ENCODE measurements at places on chromosomes 7 and 10.

- no peak for DNase-seq
Observed at GRCh38 chr7:153193144-153193595, 433.6 kb downstream of the ACTR3B start.

DNA sequence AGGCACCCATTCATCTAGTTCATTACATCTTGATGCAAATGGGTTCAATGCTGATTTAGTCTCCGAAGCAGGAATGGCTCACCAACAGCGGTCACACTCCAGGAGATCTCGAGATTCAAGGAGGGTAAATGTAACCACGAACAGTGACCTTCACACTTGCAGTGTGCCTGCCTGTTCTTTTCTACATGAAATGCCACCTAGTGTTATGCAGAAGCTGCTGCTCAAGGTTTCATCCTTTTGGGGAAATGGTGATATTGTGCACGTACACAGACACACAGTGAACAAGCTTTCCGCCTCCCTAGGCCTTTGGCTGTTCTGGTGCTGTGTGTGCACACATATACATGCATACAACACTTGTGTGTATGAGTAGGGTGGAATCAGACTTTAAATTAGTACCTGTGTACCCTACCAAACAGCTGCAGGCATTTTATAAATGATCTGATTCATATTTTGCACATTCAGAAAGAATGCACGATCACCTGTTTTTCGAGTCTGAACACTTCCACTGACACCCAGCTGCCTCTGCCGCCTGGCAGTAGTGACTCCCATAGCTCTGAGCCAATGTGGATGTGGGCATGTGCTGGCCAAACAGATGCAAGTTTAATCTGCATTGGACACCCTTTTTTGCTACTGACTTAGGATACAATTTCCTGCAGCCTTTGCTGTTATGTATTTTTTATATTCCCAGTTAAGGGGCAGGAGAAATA is 100.5 kb downstream of the TACC2 start:
- no peak for DNase-seq

DNA sequence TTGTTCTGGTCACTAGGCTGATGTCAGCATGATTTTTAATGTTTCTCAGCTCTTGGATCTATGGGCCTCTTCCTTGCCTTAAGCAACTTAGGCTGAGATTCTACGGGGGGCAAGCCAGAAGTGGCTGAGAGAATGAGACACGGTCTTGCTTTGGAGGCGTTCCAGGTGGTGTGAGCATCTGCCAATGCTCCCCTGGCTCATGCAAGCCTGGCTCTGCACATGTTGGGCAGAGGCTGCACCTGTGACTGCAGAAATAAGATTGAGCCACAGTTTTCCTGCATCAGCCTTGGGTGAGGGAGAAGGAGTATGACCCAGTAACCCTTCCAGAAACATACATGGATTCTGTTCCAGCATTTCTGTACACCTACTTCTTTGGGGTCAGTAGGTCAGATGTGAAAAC is 41.9 kb downstream of the C10orf120 start:
- DNase-seq = no peak

GRCh38 chr10:31437959-31438358 is 118.9 kb downstream of the ZEB1 start:
- no peak for DNase-seq

- no peak for DNase-seq
Observed at GRCh38 chr10:119655566-119656001, 4.4 kb downstream of the BAG3 start.

DNA sequence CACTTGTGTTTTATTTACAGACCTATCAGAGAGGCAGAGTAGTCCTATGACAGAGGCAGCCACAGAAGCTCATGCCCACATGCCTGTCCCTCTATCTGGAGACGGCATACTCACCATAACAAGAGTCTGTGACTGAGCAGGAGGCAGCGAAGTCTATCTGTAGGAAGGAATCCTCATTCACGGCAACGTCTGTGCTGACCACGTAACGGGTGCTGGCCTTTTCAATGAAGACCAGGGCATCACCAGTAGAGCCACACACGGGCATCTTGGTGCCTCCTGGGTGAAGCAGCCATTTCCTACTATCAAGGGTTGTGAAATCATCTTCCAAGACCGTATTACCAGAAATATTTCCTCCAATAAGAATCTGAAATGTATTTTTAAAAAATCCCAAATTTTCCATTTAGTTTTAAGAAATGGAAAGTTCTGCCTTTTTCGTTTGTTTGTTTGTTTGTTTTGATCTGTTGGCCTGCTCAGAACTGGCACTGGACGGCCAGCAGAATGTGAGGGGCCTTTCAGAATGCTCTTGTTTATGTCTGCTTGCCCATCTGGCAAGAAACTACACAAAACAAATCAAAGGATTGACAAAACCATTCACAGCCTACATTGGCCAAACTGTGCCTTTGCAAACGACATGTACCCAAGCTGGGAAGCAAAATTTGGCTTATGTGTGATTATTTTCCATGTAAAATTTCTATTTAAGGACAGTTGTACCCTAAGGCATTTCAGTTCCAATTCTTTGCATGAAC is 93.1 kb upstream of the SLC26A5 start:
- DNase-seq = no peak

DNA sequence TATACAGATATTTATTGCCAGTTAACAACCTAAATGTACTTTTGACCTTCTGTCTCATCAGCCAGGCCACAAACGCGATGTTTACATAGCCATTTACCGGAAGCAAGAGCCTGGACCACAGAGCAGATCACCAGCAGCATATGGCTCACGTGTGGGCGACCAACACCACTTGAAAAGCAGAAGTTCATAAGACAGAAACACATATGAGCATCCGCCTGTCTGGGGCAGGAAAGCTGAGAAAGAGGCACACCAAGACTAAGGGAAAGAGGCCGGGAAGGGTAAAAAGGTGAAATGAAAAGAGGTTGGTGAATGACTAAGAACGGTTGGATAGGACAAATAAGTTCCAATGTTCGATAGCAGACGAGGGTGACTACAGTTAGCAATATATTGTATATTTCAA is 1.3 kb downstream of the ABCB1 start:
- DNase-seq = no peak

GRCh38 chr7:44396931-44397545 is 71.6 kb upstream of the CAMK2B start:
- DNase-seq = no peak

- DNase-seq = no peak
Observed at GRCh38 chr7:151775547-151776443, 101.1 kb downstream of the PRKAG2 start.

GRCh38 chr7:13989126-13989948 is at the start of gene ETV1:
ETV1 (minus strand) TSS chr7:13989666; CDS start chr7:13989052, 614 bp downstream.
- no peak for DNase-seq

DNA sequence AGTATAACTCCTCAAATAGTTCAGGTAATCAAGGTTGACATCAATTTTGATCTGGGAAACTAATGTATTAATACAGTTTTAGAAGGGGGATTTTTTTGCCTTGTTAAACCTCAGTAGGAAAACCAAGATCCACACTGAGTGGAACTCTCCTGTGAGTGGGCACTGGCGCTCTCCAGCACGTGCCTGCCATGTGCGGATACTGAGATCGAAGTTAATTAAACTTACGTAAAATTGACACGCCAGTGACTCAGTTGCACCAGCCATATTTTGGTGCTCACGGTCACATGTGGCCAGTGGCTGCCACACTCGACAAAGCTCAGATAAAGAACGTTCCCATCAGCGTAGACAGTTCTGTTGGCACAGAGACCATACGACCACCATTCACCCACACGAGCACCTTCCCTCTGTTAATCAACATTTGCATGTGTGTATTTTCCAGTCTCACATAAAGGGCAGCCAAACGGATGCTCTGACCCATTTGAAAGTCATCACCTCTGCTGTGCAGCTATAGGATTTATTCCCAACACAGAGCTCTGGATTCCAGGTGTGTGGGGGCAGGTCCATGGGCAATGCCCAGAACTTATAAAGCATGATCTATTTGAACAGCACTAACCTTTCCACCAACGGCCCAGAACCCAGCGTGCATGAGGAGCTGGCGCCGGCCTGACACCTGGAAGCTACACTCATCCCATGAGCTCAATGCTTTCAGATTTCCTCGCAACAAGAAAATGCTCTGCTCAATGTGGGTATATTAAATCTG is 77.7 kb downstream of the VIPR2 start:
- DNase-seq = no peak

DNA sequence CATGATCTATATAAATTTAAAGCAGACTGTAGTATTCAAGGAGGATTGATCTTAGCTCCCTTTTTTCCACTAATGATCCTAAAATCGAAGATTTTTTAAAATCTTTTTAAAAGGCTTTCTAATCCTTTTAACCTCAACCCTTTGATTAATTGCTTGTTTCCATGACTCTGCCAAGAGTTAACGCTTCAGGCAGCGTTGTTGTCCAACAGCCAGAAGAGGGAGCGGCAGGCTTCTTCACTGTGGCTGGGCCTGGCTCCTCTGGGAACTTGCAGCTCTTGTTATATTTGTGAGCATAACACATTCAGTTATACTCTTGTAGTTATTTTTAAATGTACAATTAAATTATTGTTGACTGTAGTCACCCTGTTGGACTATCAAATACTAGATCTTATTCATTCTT is 26.3 kb downstream of the CRCP start:
- no peak for DNase-seq

- no peak for DNase-seq
Observed at GRCh38 chr7:55254596-55255495, 110.3 kb upstream of the LANCL2 start.

DNA sequence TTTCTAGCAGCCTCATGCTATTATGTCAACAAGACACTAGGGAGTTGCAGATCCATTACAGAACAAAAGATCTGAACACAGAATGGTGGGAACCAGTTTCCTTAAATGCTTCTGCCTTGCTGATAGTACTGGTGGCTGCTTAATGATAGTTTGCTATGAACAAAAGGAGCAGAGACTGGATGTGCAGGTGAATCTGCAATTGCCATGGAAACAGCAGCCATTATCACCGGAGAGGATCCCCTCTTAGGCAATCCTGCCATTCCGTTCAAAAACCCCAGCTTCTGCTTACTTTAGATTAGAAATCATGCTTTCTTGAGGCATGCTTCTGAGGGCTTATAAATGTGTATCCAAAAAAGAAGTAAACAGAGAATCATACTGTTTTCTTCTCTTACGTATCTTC is 80.0 kb upstream of the PRKAR2B start:
- DNase-seq = peak; percentile 61

GRCh38 chr10:117597216-117597615 is 54.7 kb downstream of the EMX2 start:
- DNase-seq = no peak

GRCh38 chr7:52472006-52472620 is 563.3 kb upstream of the POM121L12 start:
- DNase-seq = no peak

- no peak for DNase-seq
Observed at GRCh38 chr7:36207451-36208291, 54.6 kb downstream of the EEPD1 start.

- DNase-seq = no peak
Observed at GRCh38 chr7:51346126-51346525, 29.5 kb upstream of the COBL start.

GRCh38 chr7:151006590-151007300 is 15.9 kb downstream of the NOS3 start:
- DNase-seq = no peak

GRCh38 chr7:41979834-41980307 is 257.1 kb downstream of the GLI3 start:
- DNase-seq = no peak

- DNase-seq = no peak
Observed at GRCh38 chr10:116255886-116256751, 16.9 kb downstream of the GFRA1 start.

Data from NCI-H1417 treated with DMSO at 0.1 percent for 48 hours (cell line).